ENCODE measurements at places on chromosomes 6 and 20.

- DNase-seq = no peak
These were observed 507.4 kb downstream of the BMP2 start for GRCh38 chr20:7274870-7275269.

DNA sequence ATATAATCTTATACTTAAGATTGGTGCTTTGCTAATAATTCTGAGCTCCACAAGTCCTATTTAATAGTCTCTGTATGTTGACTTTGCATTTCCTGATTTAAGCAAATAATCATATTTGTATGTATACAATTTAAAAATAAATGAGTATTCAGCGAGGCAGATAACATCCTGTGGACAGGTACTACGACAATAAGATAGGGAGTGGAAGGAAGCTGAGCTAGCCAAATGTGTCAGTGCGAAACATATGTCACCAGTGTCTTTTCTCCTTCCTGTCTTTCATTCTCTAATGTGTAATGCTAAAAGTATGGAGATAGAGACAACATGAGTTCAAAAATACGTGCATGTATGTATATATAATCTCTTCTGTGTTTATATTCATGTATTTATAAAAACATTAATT lies 359.6 kb upstream of the KCNQ5 start:
- no peak for DNase-seq

- no peak for DNase-seq
These were observed 18.0 kb downstream of the KHDC1L start for GRCh38 chr6:73207221-73207837.

- no peak for DNase-seq
These were observed 6.4 kb downstream of the FUCA2 start for GRCh38 chr6:143505111-143505510.

DNA sequence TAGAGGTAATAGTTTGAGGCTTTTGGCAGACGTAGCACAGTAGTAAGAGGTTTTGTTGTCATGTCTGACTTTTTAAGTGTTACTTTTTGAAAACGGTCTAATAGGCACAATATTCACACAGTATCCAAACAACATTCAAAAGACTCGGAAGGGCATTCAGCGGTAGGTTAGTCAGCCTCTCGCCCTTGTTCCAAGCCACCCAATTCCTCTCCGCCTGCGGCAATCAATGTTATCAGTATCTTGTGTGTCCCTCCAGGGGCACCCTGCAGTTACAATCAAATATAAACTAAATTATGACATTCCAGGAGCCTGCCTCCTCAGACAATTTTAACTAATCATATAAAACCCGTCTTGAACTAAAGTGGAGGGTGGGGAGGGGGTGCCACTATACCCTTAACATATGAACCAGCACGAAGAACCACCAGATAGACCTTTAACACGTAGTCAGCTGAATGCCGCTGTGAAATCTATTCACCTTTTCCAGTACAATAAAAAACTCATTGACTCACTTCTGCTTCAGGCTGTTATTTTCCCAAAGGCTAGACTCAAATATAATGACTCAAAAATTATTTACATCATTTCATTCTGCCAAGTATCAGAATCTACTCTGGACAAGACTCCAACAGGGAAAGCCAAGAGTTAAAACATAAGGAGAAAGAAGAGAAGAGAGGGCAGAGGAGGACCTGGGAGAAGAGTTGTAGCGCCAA lies 1.6 kb downstream of the TENT5A start:
- DNase-seq = no peak

DNA sequence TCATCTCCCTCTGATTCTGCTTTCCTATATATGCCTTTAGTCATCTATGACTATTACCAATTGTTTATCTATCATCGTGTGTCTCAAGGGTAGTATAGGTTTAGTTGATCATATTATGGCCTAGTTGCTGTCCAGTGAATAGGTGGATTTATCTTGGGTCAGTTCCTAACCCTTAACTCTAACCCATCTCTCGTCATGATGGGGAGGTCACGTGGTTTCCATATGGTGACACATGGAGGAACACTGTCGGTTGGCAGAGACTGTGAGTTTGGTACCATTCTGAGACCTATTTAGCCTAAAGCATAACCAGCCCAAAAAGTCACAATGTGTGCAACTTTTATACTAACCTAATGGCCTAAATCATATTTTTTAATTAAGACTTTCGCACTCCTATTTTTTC lies 103.5 kb downstream of the SAMD5 start:
- DNase-seq = no peak

- DNase-seq = no peak
These were observed 33.4 kb upstream of the INSM1 start for GRCh38 chr20:20334489-20334888.

GRCh38 chr6:131382631-131383030 lies 190.4 kb upstream of the ARG1 start:
- no peak for DNase-seq

DNA sequence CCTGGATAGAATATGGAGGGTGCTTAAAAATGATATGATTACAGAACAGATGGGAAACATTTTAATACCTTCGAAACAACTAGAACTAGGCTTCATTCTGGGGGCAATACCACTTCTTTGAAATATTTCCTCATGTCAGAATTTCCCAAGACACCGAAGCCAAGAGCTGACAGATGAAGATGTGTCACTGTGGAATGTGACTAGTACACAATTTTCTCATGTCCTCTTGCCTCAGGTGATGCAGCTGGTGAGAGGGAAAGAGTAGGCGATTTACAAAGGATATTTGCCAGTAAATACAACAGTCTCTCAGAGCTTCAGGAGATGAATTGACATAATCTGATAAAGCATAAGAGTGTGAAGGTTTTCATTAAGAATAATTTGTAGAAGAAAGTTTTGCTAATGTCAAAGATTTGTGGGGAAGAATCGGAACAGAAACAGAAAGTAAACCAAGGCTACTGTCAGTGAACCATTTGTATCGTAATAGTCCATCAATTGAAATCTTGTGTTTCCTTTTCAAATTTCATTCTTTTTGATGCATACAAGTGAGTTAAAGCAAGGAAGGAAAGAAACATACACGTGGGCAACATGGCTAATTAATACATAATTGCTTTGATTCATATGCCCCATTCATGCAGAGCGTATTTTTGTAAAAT lies 164.7 kb upstream of the CCN2 start:
- DNase-seq = no peak

DNA sequence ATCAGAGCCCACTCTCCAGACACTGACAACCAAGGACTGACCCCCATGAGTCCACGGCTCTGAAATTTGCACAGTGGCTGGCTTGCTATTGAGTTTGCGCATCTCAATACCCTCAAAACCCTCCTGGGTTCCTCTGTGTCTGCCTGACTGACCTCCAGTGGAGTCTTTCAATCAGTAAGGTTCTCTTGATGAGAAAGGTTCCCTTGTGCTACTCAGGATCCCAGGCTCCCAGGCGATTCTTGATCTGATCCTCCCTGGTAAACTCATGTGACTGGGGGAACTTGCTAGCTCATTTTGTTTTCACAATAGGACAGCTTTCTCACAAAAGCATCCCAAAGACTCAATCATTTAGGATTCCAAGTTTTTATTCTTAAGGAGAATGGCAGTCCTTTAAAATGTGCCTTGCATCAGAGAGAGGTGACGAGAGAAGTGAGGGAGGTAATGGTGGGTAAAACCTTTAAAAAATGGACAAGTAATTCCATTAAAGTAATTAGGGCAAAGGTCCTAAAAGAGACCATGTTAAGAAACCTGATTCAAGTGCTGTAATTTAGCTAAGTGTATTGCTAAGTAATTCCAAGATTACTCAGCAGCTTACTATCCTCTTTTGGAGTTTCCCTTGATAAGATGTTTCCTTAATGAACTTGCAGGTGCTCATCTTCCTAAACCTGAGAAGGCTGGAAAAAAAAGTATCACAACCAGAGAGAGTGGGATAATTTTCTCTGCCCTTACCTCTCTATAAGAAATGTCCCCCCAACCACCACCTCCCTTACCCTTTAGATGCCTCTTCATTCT lies 304.7 kb upstream of the SGK1 start:
- DNase-seq = no peak

GRCh38 chr6:156776470-156776839 lies 723 bp upstream of the ARID1B start:
- no peak for DNase-seq

GRCh38 chr20:2300420-2300819 lies 4.6 kb downstream of the TGM3 start:
- DNase-seq = no peak
